NCI-H2107 (cell line): ENCODE measurements at places on chromosomes 16 and 17.

DNA sequence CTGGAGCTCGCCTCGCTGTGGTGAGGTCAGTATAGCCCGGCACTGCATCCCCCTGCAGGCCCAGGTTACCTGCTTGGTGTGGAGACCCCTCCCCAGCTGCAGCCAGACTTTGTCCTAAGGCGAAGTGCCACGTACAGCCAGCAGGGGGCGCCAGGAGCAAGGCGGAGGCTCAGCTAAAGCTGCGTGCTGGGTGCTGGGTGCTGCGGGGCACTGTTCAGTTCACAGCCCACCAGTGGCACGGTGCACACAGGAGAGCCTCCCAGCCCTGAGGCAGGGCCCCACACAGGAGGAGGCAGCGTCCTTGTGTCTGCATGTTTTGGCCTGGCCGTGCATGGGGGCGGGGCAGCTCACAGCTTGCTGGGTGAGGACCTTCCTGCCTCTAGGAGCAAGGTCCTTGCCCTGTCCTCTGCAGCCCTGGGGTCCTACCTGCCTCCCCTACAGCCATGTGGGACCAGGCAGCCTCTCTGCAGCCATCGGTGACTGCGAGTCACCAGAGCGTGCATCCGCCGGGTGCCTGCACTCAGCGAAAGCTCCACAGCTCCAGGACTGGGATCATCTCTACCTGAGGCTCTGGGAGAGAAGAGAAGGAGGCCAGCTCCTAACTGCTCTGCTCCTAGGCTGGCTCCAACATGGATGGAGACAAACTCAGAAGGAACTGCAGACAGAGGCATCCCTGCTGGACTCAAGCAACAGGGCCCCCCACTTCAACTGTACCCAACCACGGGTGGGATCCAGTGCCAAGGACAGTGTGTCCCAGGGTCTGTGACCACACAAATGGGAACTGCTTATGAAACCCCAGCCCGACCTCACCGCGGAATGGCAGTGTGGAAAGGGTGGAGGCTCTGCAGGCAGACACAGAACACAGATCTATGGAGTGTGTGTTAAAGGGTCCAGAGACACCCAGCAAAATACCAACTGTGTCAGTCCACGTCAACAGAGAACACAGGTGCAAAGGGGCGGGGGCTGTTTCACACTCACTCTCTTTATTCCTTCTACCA is 19.0 kb downstream of the SLC7A5 start:
- DNase-seq, result no peak

DNA sequence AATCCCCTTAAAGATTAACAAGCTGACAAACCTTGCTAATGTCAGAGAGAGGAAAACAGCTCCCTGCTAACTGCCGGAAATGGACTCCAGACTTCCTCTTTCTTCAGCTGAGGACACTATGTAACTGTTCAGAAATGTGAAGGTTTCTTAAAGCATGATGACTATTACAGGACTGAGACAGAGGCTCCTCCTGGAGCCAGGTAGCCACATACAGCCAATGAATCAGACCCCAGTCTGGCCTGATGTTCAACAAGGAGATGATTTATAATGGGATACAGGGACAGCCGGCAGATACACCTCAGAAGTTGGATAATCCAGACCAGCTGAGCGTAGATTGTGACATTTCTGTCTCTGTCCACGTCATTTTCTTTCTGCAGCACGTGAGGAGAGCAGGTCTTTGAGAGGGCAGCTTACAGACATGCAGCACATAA is 216.2 kb downstream of the HS3ST3A1 start:
- no peak for DNase-seq

GRCh38 chr16:71635632-71636031 is 9.6 kb downstream of the MARVELD3 start:
- DNase-seq, result no peak

- no peak for DNase-seq
Measured at GRCh38 chr16:10103118-10103517, 79.1 kb downstream of the GRIN2A start.

DNA sequence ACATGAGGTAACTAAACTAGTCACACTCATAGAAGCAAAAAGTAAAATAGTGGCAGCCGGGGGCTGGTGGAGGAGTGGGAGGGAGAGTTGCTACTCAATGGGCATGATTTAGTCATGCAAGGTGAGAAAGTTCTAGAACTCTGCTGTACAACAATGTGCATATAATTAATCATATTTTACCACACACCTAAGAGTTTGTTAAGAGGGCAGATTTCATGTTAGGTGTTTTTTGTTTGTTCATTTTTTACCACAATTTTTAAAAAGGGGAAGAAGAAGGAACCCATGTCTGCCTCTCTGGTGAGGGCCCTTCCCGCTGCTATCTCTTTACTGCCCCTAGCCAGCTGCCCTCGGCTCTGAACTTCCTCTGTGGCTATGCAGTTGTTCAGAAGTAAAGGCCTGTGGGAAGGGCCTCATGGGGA is 11.2 kb downstream of the CD300LB start:
- no peak for DNase-seq

DNA sequence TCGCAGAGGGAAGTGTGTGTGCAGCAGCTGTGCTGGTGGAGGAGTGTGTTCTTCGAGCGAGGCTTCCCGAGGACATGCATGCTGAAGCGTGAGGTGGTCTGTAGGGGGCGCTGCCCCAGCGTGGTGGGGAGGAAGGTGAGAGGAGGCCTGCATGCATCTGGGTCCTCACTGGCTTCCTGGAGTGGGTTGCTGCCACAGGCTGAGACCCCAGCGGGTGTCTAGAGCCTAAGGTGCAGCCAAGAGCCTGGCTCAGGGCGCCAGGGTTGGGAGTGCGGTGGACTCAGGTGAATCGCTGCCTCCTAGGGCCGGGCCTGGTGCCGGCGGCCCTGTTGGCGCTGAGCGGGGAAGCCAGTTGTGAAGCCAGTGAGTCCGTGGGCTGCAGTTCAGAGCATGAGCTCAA is 7.5 kb upstream of the HSD3B7 start:
- no peak for DNase-seq

- DNase-seq, result no peak
Measured at GRCh38 chr17:27526604-27527002, 70.4 kb downstream of the KSR1 start.

DNA sequence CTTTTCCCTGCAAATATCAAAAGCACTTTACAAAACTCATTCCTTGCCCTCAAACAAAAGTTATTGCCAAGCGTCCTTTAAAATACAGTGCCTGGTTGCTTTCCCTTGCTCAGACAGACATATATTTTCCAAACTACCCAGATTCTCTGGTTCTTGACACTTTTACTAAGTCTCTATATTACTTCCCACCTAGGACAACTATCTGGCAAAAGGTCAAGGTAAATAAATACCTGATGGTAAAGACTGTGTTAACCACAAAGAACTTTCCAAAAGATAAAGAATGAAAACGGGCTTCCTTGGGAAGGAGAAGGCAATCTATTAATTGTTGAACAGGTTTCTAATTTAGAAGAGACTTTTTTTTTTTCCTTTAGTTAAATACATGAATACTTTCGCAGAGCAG is 1.9 kb downstream of the HS3ST3A1 start:
- DNase-seq, result no peak

GRCh38 chr16:55871411-55872038 is 3.6 kb downstream of the CES5A start:
- no peak for DNase-seq

GRCh38 chr17:48725004-48725287 is 2.0 kb downstream of the PRAC2 start:
- no peak for DNase-seq

DNA sequence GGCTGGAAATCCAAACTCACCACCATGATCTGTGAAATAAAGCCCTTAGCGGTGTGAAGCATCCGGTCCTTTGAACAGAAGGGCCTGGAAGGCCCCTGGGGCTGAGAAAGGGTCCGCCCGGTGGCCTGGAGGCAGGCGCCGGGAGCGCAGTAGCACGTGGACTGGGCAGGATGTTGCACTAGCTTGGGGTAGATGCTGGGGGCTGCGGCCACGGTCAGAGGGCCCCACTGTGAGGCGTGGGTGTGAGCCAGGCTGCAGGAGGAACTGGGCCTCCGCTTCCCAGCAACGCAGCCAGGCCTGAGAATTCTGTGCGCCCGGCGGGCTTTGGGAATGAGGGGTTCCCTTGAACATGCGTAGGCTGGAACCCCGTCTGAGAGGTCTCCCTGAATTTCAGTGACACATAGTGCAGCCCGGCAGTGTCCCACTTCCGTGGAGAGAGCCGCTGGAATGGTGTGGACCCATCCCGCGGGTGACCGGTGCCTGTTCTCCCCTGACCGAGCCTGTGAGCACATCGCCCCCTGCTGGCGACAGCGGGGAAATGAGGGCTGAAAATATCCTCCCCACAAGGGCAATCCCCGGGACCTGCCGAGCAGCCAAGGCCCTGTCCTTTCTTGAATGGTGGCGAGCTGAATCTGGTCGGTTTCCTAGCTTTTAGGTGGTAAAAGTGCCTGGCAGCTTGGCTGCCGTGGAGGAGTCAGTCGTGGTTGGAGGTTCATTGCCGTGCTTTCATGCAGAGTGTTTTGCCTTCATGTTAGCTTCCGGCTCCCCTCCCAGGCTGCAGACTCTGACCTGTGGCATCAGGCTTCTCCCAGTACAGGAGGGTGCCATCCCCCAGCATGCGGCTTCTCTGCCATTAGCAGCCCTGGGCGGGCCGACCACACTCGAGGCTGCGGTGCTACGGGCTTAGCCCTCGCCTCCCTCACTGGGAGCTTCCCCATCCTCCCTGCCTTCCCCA is 43.8 kb downstream of the DNAJA2 start:
- no peak for DNase-seq

DNA sequence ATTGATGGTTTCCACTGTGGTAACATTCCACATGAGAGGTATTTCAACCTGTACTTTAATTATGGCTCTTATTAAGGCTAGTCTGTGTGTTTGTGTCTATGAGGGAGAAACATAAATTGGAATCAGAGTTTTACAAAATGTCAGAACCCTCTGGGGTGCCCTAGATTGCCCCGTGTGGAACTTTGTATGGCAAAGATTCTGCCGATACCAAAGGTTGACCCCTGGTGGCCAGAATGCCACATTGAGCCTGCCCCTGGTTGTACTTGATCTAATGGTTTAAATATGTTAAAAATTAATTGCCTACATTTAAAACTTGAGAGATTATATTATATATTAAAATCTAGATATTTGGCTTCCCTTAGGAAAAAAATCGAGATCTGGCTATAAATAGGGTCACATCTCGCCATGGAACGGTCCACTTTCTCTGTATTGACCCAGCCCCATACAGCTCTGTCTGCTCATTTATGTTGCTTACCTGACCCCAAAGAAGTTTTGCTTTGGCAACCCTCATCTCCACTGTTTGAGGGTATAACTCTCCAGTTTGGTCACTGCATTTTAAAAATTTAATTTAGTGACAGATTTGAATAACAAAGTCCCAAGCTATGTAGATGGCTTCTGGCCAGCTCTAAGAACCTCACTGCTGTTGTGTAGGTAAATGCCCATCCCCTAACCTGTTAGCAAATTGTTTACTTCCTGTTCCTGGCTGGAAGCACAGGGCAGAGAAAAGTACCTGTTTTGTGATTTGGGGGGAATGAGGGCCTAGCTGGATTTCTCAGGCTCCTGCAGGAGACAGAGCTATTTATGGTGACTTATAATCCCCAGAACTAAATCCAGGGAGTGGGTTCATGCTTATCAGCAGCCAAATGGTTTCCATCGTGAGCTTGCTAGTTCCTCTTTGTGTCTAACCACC is 95.0 kb downstream of the PLCG2 start:
- DNase-seq, result no peak

DNA sequence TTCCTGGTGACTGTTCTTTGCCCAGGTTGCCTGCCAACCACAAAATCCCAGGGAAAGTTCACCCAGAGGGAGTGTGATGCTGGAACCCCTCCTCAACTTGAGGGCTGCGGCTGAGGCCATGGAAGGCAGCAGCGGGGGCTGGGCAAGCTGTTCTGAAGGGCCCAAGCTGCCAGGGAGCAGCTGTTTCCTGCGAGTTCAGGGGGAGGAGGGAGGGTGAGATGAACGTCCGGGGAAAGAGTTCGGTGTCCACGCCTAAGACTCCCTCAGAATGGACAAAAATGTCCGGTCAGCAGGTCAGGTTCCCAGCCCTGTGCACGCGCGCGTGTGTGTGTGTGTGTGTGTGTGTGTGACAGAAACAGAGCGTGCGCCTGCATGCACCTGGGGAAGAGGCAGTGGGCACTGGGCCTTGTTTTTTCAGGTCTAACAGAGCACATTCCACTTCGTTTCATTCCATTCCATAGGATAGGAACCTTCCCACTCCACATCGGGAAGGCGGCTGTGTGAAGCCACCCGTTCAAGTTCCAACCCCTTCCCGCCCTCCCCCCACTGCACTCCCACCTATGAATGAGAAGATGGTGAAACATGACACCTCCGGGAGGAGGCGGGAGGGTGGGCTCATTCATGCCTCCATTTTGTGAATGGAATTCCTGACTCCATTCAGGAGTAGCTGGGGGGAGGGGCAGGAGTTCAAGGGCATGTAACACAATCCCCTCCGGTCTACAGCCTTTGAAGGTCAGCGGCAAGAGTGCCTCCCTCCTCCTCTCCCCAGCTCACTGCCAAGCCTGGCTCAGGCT is 15.7 kb downstream of the ETV4 start:
- peak; percentile 31 for DNase-seq

DNA sequence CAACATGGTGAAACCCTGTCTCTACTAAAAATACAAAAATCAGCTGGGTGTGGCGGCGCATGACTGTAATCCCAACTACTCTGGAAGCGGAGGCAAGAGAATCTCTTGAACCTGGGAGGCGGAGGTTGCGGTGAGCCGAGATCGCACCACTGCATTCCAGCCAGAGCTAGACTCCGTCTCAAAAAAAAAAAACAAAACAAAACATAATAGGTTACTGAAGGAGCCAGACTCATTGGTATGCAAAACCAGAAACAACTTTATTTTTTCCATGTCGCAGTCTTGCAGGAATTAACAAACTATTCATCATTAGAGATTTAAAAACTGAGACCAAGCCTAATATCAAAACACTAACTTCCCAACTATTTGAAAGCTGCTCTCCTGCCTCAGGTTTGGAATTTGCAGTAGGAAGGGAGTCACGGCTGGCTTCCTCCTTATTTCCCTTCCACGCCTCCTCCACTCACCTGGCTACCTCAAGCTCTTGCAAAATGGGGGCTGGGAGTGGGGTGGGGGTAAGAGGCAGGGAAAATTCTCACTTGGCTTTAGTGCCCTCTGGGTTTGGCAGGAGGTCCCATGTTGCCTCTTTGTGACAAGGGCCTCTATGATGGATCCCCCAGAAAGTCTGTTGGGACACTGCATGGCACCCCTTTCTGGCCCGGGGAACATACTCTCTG is 34.1 kb upstream of the MYH10 start:
- no peak for DNase-seq

DNA sequence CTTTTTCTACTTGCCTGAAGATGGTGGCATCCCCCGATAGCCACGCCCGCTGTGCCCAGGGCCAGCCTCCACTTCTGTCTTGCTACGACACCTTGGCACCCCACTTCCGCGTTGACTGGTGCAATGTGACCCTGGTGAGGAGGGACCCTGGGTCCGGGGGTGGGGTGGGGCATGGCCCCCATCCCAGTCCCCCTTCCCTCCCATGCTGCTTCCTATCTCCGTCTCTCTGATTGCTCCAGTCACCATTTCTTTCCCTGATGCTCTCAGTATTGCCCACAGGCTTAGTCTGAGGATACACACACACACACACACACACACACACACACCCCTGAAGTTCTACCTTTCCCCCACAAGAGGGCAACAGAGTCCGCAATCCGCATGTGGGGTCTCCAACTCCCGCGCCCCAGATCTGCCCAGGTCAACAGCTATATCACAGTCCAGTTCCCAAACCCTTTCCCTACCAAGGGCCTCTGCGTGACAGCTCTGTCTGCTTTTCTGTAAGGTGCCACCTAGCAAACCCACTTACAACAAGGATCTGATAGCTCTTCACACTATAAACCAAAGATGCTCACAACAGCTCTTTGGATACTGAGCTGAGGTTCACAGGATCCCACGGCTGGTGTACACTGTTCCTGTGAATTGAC is 3.4 kb downstream of the SGCA start:
- no peak for DNase-seq
